ENCODE measurements at places on chromosomes 4 and X.

GRCh38 chrX:38982843-38983242, 181.6 kb downstream of the MID1IP1 start:
- no peak for DNase-seq

DNA sequence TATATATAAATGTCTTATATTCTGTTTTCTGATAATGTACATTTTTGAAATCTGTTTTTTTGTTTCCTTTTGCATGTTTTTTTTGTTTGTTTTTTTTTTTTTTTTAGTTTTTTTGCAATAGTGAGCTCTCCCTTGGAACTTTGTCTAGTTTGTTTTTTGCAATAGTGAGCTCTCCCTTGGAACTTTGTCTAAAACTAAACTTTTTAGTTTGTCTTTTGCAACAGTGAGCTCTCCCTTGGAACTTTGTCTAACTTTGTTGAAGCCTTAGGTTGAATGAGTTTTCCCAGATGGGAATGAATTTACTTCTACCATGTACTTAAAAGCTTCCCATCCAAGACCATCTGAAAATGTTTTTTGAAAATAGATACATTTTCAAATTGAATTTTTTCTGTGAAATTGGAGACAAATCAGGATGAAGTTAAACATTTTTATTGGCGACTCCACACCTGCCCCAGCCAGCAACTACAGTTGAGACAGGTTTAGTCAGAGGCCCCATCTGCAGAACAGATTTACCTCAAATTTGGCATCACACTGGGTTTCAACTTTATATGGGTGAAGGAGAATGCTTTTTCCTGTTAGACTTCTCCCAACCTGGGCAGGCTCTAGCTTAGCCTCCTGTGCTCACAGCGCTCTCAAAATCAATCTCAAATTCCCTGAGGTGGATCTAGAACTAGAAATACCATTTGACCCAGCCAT, 16.0 kb downstream of the SLC9B2 start:
- no peak for DNase-seq

GRCh38 chr4:24529555-24529954, 54.8 kb downstream of the DHX15 start:
- DNase-seq, result no peak

- no peak for DNase-seq
These were observed at the start of gene FRMPD3 for GRCh38 chrX:107448998-107449835. Gene FRMPD3, plus strand, starts transcription at chrX:107449652. Its CDS starts 76,937 bp downstream, at chrX:107526589.

- no peak for DNase-seq
These were observed 200.4 kb downstream of the ARAP2 start for GRCh38 chr4:36043901-36044300.

DNA sequence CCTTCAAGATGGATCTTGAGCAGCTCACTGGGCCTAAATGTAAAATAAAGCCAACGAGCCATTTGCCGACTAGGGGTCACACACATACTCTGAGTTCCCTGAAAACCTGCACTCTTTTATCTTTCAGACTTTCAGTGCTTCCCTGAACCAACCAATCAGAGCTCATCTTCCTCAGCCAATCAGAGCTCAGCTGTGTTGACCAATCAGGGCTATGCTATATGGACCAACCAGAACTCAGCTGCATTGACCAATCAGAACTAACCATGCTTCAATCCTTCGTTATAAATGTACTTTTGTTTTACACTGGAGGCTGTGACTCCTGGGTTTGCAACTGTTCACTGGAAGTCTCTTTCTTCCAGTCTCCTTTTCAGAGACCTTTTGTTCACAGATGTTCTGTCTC, 19.3 kb downstream of the SLC25A53 start:
- no peak for DNase-seq

DNA sequence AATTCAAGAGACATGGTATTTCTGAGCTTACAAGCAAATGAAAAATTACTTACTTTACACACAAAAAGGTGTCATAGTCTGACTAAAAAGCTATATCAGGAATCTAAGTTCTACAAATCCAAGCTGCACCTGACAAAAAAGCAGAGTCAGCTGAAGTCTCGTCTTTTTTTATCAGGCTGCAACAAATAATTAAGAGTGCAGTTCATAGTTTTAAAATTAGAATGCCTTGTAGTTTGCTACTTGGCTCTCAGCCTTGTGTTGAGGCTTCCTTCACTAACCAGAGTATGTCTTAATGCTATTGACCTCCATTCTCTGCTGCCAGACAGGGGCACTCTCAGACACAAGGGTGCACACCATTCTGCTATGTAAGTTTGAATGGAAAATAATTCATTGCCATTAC, 940.7 kb downstream of the PCDH7 start:
- DNase-seq, result no peak

DNA sequence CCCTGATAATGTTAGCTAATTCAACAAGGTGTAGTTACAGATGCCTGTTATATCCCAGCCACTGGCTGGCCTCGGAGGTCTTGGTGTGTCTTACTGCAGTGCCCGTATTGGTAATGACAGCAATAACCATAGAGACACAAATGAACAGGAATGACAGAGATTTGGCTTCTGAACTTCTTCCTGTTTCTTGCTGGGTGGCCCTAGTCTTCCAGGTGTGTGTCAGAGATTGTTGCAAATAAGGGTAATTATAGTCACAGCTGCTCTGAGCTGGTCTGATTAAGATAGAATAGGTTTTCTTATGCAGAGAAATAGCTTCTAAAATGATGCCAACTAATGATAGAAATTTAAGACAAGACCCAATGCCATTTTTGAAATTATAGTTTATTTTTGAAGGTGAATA, 64.1 kb upstream of the MAD2L1 start:
- no peak for DNase-seq

- DNase-seq, result no peak
These were observed 29.3 kb downstream of the FAM199X start for GRCh38 chrX:104195489-104196084.

GRCh38 chrX:24215272-24215671, 65.7 kb downstream of the ZFX start:
- DNase-seq, result no peak

- DNase-seq, result no peak
These were observed 17.7 kb upstream of the PPEF2 start for GRCh38 chr4:75919920-75920319.

- no peak for DNase-seq
These were observed 1.8 kb downstream of the RNF128 start for GRCh38 chrX:106728337-106728736.

GRCh38 chr4:8595237-8596087, 2.9 kb downstream of the CPZ start:
- no peak for DNase-seq

DNA sequence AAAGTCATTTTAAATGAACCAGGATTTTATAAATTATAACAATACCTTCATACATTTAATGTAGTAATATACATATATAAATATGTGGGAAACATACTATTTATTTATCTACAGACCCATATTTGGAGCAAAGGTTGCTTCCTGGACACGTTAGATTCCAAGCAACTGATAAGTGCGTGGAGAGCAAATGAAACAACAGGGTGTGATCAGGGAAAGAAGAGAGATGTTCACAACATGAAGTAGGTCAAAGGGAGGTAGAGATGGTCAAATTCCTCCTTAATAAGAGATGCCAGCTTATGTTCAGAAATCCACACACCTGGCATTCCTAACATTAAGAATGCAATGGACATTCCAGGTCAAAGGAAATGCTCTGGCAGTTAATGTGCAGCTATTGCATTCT, 53.1 kb upstream of the HPGD start:
- no peak for DNase-seq

DNA sequence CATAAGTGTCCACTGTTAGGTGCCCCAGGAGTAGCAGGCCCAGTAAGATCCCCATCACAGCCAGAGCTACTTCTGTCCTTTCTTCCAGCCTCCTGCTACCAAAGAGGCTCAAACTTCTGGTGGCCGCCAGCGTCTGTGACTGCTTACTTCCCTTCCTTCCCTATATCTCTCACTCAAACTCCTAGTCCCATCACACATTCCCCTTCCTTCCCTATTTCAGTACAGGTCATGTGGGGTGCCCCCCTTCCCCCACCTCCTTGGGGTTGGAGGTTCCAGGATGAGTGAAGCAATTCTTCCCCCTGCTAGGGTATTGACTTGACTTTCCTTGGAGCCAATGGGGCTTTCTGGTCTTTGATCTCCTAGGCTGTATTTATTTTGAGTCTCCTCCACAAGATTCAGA, at the start of gene VSIG4:
Gene VSIG4, minus strand, starts transcription at position 137 of the 400 bp plus-strand sequence. Its CDS starts 82 bp downstream, at position 55.
- DNase-seq, result no peak

GRCh38 chrX:73965833-73966232, 338.1 kb upstream of the ZCCHC13 start:
- no peak for DNase-seq

DNA sequence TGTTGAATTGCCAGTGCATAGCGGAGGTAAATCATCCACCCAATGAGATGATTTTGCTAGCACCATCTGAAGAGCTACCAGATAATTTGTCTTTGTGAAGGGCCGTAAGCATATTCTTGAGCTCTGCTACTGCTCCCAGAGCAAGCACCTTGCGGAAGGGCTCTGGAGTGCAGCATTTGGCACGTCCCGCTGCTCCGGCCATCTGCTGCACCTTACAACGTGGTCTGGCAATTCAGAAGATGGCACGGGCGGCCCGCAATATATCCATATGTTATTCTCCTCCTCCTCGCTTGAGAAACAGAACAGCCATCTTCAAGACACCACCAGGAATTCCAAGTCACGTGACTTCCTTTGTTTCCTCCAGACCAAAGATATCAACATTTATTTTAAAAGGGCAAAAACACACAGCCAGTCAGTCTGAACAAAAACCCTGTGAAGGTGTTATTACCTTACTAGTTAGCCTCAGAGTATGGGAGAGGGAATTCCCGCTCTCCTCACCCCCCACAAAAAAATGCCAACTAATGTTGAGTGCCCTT, 1095.7 kb upstream of the TENM3 start:
- DNase-seq, result no peak

DNA sequence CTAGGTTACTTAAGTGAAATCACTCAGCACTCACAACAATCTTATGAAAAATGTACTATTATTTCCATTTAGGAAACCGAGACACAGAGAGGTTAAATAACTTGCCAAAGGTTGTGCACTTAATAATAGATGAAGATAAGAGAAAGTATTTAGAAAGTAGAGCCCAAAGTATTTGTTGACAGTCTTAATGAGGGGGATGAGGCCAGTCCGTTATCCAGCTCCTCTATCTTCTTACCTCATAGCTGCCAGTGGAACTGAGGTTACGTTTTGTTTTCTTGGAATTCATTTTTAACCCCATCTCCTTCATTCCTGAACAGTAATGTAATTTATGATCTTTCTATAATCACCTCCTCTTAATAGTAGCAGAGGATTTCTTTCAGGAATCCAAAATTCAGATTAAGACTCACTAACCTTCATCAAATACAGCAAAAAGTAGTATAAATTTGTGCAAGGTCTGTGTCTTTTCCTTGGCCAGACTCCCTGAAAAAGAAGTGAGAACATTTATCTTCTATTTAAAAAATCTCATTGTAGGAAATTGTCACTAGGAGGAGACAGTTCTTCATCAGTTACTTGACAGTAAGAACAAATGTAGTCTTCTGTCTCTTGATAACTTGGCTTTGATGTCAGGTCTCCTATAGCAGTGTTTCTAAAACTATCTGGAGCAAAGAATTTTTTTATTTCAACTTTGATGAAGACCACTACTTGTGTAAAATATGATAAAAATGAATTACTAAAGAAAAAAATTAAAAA, 35.5 kb downstream of the F8 start:
- no peak for DNase-seq

All from pulmonary artery endothelial cell (primary cell).